CD4-positive, alpha-beta T cell treated with Interferon alpha-2 for 1 hour (primary cell): ENCODE measurements at places on chromosomes 6 and 20.
A peak's percentile ranks its signal among the peaks of the same experiment; 100 is the strongest.

- DNase-seq = no peak
Measured at GRCh38 chr20:1809611-1810510, 85.3 kb upstream of the SIRPA start.

DNA sequence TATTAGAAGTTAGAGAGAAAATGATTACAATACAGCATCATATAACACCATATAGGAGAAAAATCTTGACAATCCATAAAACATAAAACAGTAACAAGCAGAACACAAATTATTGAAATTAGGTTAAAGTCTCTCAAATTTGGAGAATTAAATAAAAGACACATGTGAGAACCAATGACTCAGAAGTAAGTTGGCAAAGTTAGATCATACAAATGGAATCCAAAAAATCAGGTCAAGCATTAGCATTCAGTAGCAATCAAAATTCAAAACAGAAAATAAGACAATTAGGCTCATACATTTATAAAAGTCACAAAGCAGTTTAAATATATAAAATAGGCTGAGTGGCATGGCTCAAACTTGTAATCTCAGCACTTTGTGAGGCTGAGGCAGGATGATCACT, 775.6 kb downstream of the PHF3 start:
- DNase-seq = no peak

GRCh38 chr6:43803783-43804549, 34.0 kb downstream of the VEGFA start:
- no peak for DNase-seq

DNA sequence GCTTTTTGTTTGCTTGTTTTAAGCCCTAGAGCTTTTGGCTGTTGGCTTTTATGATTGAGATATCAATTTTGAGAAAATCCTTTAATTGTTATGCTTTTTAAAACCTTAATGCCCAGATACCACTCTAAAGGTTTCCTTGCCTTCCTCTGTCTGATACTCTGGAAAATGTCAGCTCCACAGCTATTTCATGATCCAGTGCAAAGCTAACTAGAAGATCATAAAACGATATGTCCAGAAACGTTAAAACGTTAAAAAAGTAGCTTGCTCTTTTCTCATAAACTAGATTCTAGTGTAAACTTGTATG, 189.5 kb upstream of the TENT5A start:
- no peak for DNase-seq

GRCh38 chr20:63553933-63554290, at the start of gene FNDC11:
Gene FNDC11, plus strand, starts transcription at chr20:63554159. Its CDS starts 1,505 bp downstream, at chr20:63555664.
- peak; percentile 70 for DNase-seq

GRCh38 chr6:100336876-100337275, 127.8 kb downstream of the SIM1 start:
- DNase-seq = no peak

GRCh38 chr6:158819977-158820622, 932 bp upstream of the EZR start:
- no peak for DNase-seq

DNA sequence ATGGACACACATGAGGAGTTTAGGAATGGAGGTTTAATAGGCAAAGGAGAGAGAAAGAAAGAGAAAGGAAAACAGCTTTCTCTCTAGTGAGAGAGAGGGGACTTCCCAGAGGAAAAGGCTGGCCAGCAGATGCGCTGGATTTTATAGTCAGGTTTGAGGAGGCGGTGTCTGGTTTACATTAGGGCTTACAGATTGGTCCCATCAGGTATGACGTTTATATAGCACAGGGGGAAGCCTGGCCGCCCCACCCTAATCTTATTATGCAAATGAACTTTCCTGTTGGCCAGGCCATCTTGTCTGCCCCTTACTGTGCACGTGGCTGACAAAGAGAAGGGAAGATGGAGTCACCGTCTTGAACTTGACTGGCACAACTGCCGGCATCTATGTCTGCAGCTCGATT, 86.6 kb upstream of the QKI start:
- no peak for DNase-seq

- DNase-seq = peak; percentile 63
Measured at GRCh38 chr6:106608080-106608668, 21.1 kb downstream of the RTN4IP1 start.

DNA sequence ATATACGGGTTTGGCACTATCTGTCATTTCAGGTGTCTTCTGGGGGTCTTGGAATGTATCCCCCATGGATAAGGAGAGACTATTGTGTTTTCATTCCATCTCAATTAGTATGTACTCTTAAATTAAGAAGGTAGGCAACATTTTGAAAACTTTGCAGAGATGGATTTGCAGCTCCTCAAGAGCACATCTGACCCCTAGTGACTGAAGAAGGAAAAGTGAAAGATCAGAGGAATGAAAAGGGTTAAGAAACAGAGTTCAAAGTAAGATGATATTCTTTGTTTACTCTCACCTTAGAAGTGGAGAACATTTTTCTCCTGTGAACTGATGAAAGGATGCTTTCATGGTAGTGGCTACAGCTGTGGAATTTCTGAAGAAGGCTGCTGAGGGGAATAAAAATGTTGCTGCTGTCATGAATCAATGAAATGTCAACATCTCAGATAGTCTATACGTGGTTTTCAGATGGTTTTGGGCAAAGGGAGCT, 41.5 kb downstream of the SH3BGRL2 start:
- DNase-seq = no peak

DNA sequence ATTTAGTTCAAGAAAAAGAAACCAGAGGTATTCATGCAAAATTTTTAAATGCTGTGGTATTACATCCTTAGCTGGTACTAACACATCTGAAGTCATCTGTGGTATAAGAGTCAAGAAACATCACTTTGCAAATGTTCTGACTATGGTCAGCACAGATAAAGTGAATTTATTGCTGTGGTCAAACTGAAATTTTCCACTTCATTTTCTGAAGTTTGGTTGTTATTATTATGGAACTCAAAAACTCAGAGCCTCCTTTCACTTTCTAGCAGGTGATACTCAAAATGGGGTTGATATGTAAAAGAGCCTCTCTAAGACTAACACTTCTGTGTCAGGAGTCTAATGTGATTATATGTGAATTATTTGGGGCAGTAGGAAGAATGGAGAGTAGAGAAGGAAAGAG, 257.8 kb downstream of the RNGTT start:
- no peak for DNase-seq

DNA sequence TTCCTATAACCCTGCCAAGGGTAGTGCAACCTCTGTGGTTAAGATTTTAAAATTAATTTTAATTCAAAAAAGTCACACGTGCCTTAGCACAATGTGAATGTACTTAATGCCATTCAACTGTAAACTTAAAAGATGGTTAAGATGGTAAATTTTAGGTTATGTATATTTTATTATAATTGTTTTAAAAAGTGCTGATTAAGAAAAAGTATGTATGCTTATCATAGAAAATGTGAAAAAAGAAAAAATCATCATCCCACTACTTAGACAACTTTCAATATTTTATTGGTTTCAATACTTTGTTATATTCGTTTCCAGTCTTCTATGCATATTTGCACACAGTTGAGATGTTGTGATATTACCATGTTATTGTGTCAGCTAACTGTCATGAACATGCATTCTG, 18.7 kb downstream of the ARFGEF2 start:
- no peak for DNase-seq

DNA sequence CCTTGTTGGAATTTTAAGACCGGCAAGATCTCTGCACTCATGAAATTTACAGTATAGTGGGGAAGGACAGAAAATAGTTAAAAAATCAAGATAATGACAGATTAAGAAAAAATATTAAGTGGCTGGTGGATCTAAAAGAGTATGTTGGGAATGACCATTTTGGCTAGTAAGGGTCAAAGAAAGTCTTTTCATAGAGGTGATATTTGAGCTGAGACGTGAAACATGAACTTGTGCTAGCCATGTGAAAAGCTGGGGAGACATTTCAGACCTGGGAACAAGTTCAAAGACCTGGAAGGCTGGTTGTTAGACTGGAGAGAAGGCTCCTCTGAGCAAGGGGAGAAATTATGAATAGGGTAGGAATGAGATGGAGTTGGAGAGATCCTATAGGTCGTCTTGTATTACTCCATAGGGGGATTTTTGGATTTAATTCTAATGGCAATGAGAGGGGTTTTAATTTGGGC, 4.7 kb downstream of the BICRAL start:
- no peak for DNase-seq

- DNase-seq = no peak
Measured at GRCh38 chr6:52454556-52454955, 34.4 kb downstream of the EFHC1 start.

DNA sequence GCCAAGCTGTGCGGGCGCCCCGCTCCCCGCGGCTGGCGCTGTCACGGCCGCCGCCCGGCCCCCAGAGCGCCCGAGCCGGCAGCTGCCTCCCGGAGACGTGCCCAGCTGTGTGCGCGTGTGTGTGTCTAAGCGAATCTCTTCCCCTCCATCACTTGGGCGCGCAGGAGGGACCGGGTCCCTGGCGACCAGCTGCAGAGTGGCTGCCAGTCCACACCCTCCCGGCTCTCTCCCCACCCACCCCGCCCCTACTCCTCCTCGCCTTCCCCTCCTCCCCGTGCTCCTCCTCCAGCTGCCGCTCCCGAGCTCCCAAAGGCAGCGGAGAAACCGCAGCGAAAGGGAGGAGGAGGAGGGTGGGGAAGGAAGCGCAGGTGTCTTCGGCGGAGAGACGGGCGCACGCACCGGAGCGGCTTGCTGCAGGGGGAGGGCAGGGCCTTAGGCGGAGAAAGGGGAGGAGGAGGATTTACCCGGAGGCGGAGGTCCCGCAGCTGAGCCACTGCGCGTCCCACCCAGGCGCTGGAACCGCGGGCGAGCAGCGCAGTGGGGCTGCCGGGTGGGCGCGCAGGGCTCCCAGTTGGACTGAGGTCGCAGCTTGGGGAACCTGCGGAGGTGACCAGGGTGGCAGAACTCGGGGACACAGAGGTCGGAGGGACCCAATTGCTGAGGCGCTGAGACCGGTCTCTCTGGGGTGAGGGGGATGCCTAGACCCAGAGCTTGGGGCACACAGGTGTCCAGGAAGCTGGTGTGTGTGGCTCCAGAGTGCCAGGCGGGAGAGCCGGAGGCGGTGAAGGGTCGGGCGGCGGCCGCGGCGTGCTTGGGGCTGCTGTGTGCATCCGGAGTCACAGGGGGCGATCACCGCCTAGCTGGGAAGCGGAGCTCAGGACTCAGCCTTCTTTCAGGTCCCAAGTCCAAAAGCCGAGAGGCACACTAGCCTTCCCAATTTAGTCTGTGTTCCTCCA, at the start of gene HS3ST5:
Gene HS3ST5 (minus strand): TSS at position 198 of the 956 bp plus-strand sequence. CDS start 280,178 bp downstream, outside the sequence.
- DNase-seq = no peak

- no peak for DNase-seq
Measured at GRCh38 chr6:71454056-71454455, 165.4 kb downstream of the OGFRL1 start.

GRCh38 chr6:5663259-5663658, 343.5 kb downstream of the NRN1 start:
- no peak for DNase-seq

- DNase-seq = no peak
Measured at GRCh38 chr20:48049641-48050040, 264.4 kb upstream of the SULF2 start.

- no peak for DNase-seq
Measured at GRCh38 chr6:166490671-166491500, 95.6 kb downstream of the RAMACL start.

DNA sequence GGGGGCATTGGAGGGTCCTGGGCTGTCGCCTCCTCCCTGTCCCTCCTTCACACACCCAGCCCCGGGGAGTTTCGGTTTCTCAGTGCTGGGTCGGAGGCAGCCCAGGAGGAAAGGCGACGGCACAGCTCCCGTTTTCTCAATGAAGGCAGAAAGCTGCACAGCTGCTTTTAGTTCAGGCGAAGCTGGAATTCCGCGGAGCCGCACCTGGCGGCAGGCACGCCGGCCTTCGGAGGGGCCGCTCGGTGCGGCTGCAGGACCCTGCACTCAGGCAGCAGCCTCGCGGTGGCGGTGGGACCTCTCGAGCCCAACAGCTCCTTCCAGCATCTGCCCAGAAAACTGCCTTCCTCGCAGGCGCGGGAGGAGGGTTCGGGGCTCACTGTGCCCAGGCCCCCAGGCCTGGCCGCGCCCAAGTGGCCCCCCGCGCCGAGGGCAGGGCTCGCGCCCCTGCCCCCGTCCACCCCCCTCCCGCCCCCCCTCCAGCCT, 4.6 kb downstream of the FOXQ1 start:
- no peak for DNase-seq

DNA sequence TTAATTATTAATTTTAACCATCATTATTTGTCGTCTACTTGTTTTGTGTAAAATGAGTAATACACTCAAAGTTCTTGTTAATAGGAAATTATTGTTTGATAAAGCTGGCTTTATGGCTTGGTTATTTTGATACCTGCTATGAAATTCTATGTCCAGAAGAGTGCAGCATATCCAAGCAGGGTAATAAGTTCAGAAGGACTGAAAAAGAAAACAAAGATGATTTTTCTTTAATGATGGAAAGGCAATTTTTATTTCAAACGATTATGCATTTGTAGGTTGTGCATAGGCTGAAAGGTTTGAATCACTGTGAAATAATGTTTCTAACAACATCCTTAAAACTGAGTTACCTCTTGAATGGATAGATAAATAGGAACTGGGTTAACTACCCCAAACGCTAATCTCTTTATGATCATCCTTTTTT, 1.4 kb upstream of the MAN1A1 start:
- peak; percentile 51 for DNase-seq

DNA sequence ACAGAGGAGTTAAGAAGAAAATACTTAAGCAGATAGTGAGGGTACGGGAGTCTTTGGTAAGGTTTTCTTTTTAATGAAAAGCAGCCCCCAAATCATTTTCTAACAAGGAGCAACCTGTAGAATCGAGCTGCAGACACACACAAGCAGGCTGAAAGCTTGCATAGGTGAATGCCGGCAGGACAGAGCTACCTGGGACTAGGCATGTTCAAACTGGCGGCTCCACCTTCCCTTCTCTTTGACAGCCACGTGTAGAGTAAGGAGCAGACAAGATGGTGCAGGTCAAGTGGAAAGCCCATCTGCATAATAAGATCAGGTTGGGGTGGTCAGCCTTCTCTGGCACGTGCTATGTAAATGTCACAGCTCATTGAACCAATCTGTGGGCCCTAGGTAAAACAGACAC, 1292.4 kb downstream of the EPHA7 start:
- DNase-seq = no peak

DNA sequence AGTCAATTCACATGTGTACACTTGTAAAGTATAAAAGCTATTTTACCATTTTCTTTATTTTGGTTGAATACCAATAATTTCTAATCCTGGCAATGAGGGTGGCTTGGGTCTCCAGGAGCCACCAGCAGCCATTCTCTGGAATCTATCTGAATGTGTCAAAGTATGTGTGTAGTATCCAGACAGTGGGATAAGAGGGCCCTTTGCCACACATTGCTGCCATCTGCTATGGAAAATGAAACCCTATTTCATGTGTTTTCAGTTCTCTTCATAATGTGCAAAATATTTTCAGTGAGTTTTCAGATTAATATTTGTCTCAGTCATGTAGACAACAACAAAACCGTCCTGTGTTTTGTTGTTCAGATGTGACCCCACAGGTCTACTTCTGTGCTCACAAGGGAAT, 46.3 kb downstream of the CDYL start:
- no peak for DNase-seq

- no peak for DNase-seq
Measured at GRCh38 chr6:81767163-81767891, 14.8 kb upstream of the TENT5A start.

DNA sequence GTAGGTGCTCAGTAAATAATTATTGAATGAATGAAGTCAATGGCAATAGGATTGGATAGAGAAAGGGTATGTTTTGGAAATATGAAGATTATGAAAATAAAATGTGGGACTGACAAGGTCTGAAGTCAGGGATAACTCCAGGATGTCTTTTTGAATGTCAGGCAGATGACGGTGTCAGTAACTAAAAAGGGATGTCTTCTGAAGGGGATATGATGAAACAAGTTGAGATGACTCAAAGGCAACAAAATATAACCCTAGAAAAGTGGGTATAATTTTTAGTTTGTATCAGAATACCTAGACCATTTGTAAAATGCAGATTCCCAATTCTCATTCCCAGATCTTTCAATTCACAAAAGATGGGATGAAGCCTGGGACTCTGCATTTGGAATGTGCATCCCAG, 257.3 kb upstream of the SGK1 start:
- no peak for DNase-seq
